ENCODE measurements at places on chromosomes 7 and 10.

GRCh38 chr7:30430276-30430675 is 48.3 kb downstream of the NOD1 start:
- DNase-seq = no peak

- no peak for DNase-seq
Measured at GRCh38 chr10:30046476-30046875, 12.9 kb downstream of the JCAD start.

DNA sequence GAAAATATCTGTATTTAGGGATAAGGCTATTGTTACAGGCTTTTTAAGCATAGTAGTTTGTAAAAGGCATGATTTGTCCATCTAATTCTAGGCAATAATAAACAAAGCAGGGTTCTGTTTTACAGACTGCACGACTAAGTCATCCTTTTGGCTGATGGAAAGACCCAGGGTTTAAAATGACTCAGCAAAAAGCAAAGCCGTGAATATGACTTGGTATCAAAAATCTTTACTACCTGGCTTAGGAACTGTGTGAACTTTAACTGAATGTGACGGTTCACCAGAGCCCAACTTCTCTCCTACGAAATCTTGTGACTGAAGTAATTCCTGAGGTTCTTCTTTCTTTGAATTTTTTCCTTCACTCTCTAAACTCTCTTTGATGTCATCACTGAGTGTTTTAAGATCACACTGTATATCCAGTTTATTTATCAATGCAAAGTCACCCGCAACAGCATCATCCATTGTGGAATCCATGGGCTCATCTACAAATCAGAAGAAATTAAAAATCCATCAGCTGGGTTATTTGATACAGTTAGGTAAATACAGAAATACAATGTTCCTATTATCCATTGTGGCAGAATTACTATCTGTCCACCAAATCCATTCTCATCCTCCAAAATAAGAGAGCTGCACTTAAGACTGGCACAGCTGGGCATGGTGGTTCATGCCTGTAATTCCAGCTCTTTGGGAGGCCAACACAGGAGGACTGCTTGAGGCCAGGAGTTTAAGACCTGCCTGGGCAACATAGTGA is 17.0 kb downstream of the ATE1 start:
- no peak for DNase-seq

DNA sequence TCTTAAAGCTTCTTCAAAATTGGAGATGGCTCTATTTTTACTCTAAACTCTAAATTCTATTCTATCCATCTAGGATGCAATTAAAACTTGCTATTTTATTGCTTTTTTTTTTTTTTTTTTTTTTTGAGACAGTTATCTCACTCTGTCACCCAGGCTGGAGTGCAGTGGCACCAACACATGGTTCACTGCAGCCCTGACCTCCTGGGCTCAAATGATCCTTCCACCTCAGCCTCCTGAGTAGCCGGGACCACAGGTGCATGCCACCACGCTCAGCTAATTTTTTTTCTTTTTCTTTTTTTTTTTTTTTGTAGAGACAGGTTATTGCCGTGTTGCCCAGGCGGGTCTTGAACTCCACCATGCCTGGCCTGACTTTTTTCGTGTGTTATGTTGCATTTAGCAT is 41.2 kb downstream of the DNAJC1 start:
- DNase-seq = no peak

DNA sequence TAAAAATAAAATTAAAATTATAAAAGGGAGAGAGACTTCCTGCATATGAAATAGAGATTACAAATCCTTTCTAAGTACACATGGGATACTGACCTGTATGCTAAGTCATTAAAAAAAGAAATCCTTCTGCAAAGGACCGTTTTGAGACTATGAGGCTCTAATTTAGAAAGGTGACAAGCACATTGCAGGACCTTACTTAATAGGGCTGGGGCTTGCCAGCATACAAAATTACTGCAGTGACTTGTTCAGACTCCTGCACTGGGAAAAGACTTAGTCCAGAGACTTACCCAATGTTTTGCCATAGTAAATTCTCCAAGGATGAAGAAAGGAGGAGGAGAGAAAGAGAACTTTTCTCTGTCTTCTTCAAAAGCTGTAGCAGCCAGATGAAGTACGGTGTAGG is 193.6 kb downstream of the KCNMA1 start:
- no peak for DNase-seq

GRCh38 chr10:97174941-97175340 is 10.8 kb downstream of the SLIT1 start:
- no peak for DNase-seq

- DNase-seq = no peak
Measured at GRCh38 chr10:102802920-102803534, 34.2 kb downstream of the CYP17A1 start.

DNA sequence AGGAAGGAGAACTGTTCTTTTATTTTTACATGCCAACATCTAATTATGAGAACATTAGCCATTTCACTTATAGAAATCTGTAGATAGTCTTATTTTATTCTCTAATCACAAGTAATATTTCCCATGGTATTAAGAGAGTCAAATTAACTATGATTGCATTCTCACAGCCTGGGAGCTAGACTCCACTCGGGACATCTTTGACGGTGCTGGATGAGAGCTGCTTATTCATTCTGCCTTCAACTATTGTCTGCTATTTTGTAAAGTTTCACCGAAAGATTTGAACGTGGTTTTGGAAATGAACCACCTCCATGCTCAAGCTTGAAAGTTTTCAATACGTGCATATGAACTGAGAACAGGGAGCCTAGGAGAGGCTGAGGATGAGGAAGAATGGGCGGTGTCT is 264.3 kb upstream of the KLF6 start:
- DNase-seq = no peak

DNA sequence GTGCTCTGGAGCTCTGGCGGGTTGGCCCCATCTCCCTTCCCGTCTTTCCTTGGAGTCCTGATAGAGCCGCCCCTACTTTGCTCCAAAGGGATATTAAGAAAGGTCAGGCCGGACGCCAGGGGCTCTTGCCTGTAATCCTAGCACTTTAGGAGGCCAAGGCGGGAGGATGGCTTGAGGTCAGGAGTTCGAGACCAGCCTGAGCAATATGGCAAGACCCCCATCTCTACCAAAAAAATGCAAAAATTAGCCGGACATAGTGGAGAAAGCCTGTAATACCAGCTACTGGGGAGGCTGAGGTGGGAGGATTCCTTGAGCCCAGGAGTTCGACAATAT is 313 bp upstream of the MLXIPL start:
- DNase-seq = no peak

DNA sequence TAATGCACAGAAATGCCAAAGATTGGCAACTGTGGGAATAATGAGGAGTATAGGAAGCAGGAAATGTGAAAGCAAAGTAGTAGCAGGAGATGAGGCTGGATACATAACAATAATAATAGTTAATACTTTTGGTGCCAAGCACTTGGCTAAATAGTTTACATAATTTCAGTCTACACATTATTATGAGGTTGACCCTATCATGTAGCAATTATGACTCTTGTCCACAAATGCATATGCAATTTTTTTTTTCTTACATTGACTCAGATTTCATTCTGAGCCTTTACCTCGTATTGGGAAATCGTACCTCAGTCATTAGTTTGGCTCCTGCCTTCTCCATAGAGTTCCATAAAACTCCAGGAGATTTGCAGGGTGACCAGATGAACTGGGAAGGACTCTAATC is 219.9 kb downstream of the SUGCT start:
- DNase-seq = no peak
